Stimulated activated CD4-positive, alpha-beta T cell treated with anti-CD3 and anti-CD28 coated beads, Interleukin-12 subunit alpha, Interleukin-12 subunit beta, amount 100 ng/mL, for 24 hours (primary cell): ENCODE measurements at places on chromosomes 16 and 17.

GRCh38 chr17:32487473-32488176 lies 832 bp downstream of the CDK5R1 start:
- DNase-seq = no peak

- DNase-seq = no peak
Observed at GRCh38 chr16:84095466-84095865, 21.3 kb downstream of the MBTPS1 start.

- DNase-seq = no peak
Observed at GRCh38 chr16:50643192-50643591, 37.9 kb downstream of the SNX20 start.

DNA sequence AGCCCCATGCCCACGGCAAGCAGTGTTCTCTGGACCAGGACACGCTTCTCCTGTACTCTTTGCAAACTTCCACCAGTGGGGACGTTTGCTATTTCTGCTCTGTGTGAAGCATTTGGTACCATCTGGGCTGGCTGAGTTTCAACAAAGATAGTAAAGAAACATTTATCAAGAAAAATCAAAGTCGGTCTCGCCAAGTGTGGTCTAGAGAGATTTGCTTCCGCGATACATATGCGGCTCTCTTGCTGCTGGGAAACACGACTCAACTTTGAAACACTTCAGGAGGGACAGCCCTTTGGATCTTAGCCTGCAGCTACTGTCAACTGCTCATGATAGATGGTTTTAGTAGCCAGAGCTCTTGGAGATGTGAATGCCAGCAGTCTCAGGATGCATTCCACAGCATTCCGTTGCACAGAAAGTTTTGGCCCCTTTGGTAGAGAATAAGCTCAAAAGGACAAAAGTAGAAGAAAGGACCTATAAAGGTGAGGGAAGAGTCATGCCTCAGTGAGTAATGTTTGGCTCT lies 168.2 kb upstream of the CACNG3 start:
- no peak for DNase-seq

- no peak for DNase-seq
Observed at GRCh38 chr16:49282690-49283375, 1.2 kb upstream of the CBLN1 start.

GRCh38 chr16:50038286-50038685 lies 13.3 kb downstream of the CNEP1R1 start:
- no peak for DNase-seq

DNA sequence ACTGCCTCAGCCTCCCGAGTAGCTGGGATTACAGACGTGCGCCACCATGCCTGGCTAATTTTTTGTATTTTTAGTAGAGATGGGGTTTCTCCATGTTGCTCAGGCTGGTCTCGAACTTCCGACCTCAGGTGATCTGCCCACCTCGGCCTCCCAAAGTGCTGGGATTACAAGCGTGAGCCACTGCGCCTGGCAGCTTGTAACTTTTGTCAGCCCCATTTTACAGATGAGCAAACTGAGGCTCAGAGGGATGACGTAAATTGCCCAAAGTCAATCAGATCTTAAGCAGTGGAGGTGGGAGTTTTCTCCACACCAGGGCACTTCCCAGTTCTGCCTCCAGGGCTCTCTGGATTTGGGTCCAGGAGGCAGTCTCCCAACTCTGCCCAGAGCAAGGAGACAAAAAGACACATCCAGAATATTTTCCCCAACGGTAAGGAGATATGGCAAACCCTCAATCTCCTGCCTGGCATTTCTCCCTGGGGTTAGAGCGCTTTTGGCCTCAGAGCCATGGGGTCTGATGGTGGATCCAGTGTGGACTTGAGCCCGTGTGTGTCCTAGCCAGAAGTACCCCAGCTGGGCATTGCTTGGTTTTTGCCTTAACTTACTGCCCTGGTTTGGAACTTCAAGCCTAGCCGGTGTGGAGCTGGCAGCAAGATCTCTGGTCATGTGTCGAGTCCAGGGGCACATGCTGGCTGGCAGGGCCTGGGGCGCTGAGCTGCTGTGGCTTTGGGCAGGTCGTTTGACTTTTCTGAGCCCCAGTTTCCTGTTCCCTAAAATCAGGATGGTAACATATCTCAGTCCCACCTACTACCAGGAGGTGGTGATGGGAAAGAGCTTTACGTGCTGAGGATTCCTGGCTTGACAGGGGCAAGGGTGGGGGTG lies 3.4 kb downstream of the ADAM11 start:
- DNase-seq = no peak

- DNase-seq = no peak
Observed at GRCh38 chr17:74863420-74864296, 4.0 kb upstream of the GRIN2C start.
